ENCODE measurements at places on chromosomes 7 and 10. TPM values are rescaled to one million over a fixed set of nuclear protein-coding genes. Genes with fewer than 3 reads are reported as not detected.

DNA sequence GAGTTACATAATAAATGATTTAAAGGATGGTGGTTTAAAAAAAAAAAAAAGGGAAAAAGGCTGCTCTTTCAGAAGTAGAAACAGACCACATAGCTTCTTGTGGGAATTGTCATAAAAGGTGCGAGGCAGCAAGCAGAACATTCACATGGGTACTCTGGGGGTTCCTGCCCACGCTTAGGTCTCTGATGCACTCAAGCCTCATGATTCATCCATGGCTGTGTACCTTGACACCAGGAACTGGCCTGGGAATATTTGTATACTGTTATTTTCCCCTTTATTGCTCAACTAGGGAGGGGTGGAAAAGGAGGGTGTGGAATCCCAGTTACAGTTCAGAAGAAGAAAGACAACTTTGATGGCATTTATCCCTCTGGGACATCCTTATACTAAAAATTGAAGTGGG is 4.0 kb downstream of the PON2 start:
- H3K27me3 ChIP-seq: no peaks in the 10 kb centered on the region
- H3K4me3 ChIP-seq: no peak overlapping the region
- no peak for DNase-seq

DNA sequence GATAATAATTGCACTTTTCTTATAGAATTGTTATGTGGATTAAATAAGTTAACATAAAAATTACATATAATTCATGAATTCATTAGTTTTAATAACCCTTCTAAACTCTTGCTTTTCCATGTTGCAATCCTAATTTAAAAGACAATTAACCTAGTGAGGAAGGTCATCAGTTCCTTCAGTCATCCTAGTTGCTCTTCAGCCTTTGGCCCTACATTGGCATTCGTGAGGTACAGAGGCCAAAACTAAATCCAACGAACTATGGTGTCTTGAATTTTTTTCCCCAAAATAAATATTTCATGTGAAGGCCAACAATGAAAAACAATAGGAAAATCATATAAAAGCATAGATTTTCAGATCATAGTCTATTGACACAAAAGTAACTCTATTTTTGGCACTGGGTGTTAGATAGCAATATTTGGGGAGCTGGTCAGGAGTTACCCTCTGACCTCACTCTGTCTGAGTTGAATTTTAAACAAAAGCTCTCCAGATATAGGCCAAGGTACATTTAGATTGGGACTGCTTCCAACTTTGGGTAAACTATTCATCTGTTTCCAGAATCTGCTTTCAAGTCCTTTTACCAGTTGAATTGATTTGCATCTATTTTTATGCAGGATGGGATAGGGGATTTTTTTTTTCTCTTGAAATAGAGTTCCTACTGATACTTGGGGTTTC is 104.5 kb downstream of the SEM1 start:
- no peaks in the 10 kb centered on the region for H3K36me3 ChIP-seq
- no peaks in the 10 kb centered on the region for H3K4me1 ChIP-seq
- no peak overlapping the region for H3K27ac ChIP-seq
- no peak overlapping the region for H3K4me3 ChIP-seq
- no peaks in the 10 kb centered on the region for H3K27me3 ChIP-seq

DNA sequence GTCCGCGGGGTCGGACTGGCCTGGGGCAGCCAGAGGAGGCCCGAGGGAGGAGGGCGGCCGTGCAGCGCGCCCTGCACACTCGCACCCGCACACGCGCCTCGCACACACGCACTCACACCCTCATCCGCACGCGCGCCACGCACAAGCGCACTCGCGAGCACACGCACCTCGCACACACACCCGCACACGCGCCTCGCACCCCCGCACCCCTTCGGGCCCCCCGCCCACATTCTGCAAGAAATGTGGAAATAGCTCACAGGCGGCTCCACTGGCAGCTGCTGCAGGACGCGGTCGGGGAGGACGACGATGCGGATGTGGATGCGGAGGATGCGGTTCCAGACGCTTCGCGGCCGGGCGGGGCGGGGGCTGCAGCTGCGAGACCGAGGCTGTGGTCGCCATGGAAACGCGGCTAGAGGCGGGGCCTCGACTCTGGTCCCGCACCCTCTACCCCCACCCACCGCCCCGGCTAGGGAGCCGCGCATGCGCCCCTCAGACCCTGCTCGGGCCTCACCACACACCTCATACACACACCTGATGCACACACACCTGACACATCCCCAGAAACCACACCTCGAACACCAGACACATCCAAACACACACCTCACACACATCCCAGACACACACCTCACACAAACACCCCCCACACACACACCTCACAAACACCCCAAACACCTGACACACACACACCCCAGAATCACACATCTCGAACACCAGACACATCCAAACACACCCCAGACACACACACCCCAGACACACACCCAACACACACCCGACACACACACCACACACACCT is at the start of gene CALY:
Gene CALY, minus strand, starts transcription at position 320 of the 793 bp plus-strand sequence. CDS start 7,907 bp downstream, outside the sequence.
- no peak within 1 kb of the TSS for H3K27ac ChIP-seq
- H3K27me3 ChIP-seq: peaks cover 44% of the 10 kb centered on the region
- peak within 1 kb of the TSS; percentile 45 for H3K4me3 ChIP-seq
- no peak for DNase-seq
- H3K36me3 ChIP-seq: no peaks in the 10 kb centered on the region

GRCh38 chr7:34062826-34063225 is 157.5 kb downstream of the BMPER start:
- peaks cover 20% of the 10 kb centered on the region for H3K4me1 ChIP-seq
- no peak for DNase-seq
- H3K27me3 ChIP-seq: no peaks in the 10 kb centered on the region
- no peak overlapping the region for H3K27ac ChIP-seq
- no peak overlapping the region for H3K4me3 ChIP-seq
- H3K36me3 ChIP-seq: no peaks in the 10 kb centered on the region

OPN1SW gene
- not detected for total RNA-seq

GRCh38 chr7:26208040-26208439 is 6.5 kb downstream of the CBX3 start:
- no peaks in the 10 kb centered on the region for H3K27me3 ChIP-seq
- no peak for DNase-seq
- no peak overlapping the region for H3K4me3 ChIP-seq
- peaks cover 29% of the 10 kb centered on the region for H3K4me1 ChIP-seq

LIPN gene
- total RNA-seq: 1.6 TPM

GRCh38 chr7:41777894-41778596 is 75.2 kb upstream of the INHBA start:
- DNase-seq: no peak
- no peaks in the 10 kb centered on the region for H3K27me3 ChIP-seq
- peaks cover 7% of the 10 kb centered on the region for H3K4me1 ChIP-seq
- no peaks in the 10 kb centered on the region for H3K36me3 ChIP-seq
- no peak overlapping the region for H3K4me3 ChIP-seq

- no peak overlapping the region for H3K4me3 ChIP-seq
- peaks cover 26% of the 10 kb centered on the region for H3K4me1 ChIP-seq
- no peak overlapping the region for H3K27ac ChIP-seq
- peaks cover 5% of the 10 kb centered on the region for H3K36me3 ChIP-seq
Measured at GRCh38 chr7:2175514-2175913, 57.2 kb downstream of the MAD1L1 start.

DNA sequence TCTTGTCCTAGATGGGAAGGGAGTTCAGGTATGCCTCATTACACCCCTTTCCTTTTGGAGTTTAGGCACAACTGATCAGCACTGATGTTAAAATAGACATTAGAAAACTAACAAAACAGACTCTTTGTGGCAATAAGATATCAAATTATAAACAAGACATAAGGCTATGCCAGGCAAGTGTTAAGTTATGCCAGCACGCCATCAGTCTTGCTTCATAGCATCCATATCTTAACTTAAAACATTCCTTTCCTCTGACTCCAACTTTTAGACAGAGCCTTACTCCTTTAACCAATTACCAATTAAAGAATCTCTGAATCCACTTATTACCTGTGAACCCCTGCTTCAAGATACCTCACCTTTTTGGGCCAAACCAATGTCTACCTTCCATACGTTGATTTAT is 126.2 kb upstream of the ETV1 start:
- H3K4me3 ChIP-seq: no peak overlapping the region
- no peaks in the 10 kb centered on the region for H3K36me3 ChIP-seq
- H3K27me3 ChIP-seq: no peaks in the 10 kb centered on the region
- no peaks in the 10 kb centered on the region for H3K4me1 ChIP-seq
- H3K27ac ChIP-seq: no peak overlapping the region

DNA sequence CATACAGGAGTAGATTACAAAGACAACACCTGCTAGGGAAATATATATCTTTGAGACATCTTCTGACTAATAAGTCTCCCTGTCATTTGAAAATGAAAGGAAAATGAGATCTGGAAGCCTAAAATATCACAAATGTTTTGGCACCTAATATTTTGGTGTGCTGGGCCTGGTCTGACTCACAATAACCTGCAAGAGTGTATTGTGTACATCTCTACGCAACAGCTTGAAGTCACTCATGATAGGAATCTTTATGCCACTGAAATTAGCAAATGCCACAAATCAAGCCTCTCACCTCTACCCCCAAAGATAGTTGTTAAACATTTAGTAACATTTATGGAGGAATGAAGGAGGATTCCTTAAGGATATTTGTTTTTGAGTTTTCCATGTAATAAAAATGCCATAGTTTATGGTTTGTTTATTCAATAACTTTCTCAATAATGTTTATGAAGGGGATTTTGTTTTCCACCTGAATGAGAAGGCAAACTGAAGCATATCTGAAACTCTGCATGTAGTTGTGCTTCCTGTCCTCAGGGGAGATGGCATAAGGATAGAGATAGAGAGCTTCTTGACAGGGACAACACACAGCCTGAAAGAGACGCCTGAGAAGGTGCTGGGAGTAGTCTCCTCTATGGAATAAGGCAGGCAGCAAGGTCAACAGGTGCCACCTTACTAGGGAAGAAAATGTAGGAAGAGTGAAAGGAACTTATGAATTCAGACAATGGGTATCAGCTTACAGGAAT is 197.4 kb downstream of the AHR start:
- H3K4me1 ChIP-seq: no peaks in the 10 kb centered on the region
- no peaks in the 10 kb centered on the region for H3K36me3 ChIP-seq
- no peak overlapping the region for H3K27ac ChIP-seq
- H3K4me3 ChIP-seq: no peak overlapping the region

- no peaks in the 10 kb centered on the region for H3K4me1 ChIP-seq
- H3K27ac ChIP-seq: no peak overlapping the region
- DNase-seq: no peak
- H3K27me3 ChIP-seq: no peaks in the 10 kb centered on the region
- no peak overlapping the region for H3K4me3 ChIP-seq
- H3K36me3 ChIP-seq: no peaks in the 10 kb centered on the region
Measured at GRCh38 chr7:116024826-116025809, 5.4 kb downstream of the TFEC start.

DNA sequence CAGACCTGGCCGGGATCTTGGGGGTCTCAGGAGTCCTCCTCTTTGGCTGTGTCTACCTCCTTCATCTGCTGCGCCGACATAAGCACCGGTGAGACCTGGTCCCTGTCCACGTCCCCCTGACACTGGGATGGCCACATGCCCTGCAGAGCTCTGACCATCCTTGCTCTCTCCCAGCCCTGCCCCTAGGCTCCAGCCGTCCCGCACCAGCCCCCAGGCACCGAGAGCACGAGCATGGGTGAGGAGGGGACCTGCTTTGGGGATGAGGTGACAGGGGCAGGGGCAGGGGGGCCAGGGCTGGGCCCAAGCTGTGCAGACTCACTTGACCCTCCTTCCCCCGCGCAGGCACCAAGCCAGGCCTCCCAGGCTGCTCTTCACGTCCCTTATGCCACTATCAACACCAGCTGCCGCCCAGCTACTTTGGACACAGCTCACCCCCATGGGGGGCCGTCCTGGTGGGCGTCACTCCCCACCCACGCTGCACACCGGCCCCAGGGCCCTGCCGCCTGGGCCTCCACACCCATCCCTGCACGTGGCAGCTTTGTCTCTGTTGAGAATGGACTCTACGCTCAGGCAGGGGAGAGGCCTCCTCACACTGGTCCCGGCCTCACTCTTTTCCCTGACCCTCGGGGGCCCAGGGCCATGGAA is 959 bp downstream of the PVRIG start:
- H3K36me3 ChIP-seq: peaks cover 4% of the 10 kb centered on the region
- no peak for DNase-seq
- H3K27ac ChIP-seq: peak overlapping the region; percentile 58
- no peaks in the 10 kb centered on the region for H3K4me1 ChIP-seq

DNA sequence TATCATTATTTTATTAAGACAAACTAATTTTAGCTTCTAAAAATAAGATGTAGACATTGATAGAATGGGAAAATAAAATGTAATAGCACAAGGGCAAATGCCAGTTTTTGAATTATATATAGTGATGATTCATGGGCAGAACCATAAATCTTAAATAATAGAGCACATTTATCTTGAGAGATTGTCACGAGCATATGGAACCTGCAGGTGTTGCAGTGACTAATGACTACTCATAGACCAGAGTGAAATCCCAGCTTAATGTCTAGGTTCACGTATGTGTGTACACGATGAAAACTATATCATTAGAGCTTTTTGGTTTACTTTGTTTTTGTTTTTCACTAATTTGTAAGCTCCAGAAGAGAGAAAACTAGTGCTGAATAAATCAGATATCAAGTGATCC is 150.2 kb upstream of the CACNA2D1 start:
- H3K4me3 ChIP-seq: no peak overlapping the region
- H3K36me3 ChIP-seq: no peaks in the 10 kb centered on the region
- no peaks in the 10 kb centered on the region for H3K27me3 ChIP-seq
- H3K4me1 ChIP-seq: no peaks in the 10 kb centered on the region
